Stimulated activated CD4-positive, alpha-beta T cell treated with anti-CD3 and anti-CD28 coated beads, Interleukin-15, amount 100 ng/mL, for 1 hour (primary cell): ENCODE measurements at places on chromosomes 11 and 22.

DNA sequence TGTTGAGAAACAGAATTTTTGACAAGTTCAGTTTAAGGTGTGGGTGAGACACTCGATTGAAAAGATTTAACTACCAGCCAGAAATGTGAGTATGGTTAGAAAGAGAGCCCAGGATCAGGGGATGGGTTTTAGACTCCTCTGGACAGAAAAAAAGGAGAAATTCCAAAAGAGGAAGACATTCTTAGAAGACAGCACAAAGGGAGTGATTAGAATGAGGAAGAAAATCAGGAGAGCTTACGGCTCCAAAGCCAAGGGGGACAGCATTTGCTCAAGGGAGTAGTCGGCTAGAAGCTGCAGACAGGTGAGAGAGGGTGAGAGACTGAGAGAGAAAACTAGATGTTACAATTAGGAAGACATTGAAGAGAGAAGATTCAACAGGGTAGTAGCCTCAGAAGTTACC, 166.1 kb downstream of the ADAMTS15 start:
- DNase-seq: no peak

DNA sequence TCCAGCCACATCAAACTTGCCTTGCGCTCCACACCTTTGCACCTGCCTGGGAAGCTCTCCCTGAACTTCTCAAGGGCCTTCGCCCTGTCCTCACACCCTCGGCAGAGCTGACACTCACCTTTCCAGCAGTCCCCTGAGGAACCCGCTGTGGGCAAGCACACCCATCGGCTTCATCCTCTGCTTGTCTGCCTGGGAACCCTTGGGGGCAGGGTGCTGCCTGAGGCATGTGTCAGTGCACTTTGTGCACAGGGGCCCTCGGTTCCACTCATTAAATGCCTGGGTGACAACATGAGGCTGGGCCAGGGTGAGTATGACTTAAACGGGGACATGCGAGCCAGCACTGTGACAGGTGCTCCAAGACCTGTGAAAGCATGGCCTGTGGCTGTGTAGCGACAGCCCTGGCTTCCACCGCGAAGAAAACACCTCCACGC, 2.6 kb upstream of the LRFN4 start:
- no peak for DNase-seq

DNA sequence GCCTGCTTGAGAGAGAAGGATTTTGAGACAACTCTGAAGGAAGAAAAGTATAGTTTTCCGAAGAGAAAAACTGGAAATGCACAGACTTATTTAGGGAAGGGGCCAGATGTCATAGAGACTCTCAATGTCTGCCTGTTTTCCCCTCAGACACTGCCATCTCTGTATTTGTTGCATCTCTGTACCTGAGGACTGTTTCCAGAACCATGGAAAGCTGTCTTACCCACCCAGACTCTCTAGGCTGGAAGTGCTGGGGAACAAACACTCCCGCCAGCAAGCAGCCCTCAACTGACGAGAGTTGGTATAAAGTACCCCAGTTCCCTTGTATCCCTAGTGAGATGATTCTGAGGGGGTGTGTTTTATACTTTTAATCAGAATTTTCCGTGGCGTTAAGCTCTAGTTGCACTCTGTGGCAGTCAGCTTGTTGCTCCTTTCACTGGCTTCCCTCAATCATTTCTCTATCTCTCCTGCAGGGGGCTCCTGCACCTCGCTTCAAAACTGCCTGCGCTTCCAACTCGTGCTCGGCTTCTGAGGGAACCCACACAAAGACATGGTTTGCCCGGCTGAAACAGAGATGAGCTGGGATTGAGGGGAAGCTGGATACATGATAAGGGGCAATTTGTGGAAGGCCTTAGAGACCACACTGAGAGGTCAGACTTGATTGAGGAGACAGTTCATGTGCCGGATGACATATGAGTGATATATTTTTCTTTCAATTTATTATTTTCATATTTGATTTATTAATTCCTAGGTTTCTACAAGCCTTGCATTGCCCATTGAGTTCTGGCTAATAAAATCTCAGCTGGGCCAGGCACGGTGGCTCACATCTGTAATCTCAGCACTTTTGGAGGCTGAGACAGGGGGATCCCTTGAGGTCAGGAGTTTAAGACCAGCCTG, 36.9 kb upstream of the CLPB start:
- peak; percentile 5 for DNase-seq

- DNase-seq: no peak
Observed at GRCh38 chr11:17772704-17773600, 38.4 kb downstream of the KCNC1 start.

GRCh38 chr22:49774499-49775151, 53.0 kb downstream of the BRD1 start:
- DNase-seq: no peak

DNA sequence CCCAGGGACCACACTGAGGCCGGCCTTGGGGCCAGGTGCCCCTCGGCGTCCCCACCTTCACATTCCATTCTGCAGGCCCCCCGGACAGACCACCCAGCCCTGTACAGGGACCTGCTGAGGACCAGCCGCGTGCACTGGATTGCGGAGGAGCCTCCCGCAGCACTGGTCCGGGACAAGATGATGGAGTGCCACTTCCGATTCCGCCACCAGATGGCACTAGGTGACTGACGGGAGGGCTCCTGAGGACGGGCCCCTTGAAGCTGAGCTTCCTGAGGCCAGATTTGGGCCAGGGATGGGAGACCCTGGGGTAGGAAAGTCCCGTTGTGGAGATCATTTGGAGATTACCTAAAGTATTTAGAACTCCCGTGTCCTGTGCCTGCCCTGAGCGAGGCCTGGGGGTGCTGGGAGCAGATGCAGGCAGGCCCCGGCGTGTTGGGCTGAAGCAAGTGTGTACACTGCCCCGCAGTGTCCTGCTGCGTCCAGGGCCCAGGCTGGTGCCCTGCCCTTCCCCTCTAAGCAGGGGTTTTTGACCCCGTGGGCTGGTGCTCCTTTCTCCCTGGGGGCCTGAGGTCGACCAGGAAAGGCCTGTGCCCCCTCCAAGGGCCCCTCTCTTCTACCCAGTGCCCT, 20.0 kb downstream of the TRMU start:
- peak; percentile 47 for DNase-seq

- no peak for DNase-seq
Observed at GRCh38 chr11:8814923-8815240, 96.1 kb upstream of the AKIP1 start.

- no peak for DNase-seq
Observed at GRCh38 chr11:76173663-76174062, 32.6 kb downstream of the WNT11 start.

GRCh38 chr11:95835768-95836488, 45.6 kb downstream of the CEP57 start:
- DNase-seq: peak; percentile 24

DNA sequence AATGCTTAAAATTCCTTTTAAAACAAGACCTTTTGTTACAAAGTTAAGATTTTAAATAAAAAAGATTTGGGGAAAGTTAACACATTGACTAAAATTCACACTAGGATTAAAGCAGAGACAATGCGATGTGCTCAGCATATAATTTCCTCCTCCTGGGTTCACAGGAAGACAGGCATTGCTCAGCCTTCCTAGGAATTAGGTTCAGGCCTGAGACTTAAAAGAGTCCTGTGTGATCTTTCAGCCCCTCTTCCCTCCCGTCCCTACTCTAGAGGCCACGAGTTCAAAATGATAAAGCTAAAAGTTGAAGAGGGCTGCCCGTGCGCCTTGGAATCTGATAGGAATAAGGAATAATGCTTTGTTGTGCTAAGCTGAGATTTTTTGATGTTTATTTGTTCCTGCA, 218.6 kb downstream of the KIRREL3 start:
- DNase-seq: no peak

GRCh38 chr22:30372915-30373314, 14.3 kb downstream of the RNF215 start:
- no peak for DNase-seq

DNA sequence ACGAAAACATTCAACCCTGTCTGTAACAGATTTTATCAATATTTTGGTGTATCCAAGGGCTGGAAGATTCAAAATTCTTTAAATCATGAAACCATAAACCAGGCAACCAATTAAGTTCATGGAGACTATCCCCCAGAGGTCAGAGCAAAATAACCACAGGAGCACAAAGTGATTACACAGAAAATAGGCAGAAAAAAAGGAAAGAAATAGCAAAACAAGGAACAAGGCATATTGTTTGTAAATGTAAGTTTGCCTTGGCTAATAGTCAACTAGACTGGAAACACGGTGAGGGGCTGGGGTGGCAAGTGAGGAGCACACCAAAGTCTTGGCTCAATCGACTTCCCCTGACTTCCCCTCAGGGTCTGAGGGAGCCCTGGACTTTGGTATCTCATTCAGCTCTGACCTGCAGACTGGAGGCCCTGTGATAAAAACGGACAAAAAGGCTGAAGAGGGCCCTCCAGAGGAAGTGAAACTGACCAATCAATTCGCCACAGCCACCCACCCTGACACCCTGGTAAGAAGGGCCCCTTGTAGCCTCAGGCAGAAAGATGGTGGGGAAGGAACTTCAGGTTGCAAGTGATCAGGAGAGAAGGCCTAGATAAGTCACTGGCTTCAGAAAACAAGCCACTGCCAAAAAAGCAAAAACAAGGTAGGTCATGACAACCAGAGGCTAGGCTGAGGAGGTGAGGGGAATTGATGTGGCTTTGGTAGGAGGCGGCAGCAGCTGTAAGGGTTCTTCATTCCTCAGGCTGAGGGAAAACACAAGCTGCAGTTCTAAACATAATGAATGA, 1.8 kb downstream of the SIK3 start:
- DNase-seq: no peak

DNA sequence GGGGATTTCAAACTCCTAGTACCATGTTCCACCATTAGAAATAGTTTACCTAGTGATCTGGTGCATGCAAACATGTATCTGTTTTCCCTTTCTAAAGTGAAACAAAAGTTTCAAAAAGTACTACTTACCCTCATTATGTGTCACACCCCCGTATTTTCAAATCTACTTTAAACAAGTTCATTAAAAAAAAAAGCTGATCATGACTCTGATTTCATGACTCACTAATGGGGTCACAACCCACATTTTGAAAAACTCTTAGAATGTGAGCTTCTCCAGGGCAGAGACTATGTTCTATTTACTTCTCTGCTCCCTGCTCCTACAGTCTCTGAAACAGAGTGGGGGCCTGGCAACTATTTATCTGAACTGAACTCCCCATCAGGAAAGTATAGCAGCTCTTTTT, 18.2 kb downstream of the CHRM1 start:
- DNase-seq: no peak

DNA sequence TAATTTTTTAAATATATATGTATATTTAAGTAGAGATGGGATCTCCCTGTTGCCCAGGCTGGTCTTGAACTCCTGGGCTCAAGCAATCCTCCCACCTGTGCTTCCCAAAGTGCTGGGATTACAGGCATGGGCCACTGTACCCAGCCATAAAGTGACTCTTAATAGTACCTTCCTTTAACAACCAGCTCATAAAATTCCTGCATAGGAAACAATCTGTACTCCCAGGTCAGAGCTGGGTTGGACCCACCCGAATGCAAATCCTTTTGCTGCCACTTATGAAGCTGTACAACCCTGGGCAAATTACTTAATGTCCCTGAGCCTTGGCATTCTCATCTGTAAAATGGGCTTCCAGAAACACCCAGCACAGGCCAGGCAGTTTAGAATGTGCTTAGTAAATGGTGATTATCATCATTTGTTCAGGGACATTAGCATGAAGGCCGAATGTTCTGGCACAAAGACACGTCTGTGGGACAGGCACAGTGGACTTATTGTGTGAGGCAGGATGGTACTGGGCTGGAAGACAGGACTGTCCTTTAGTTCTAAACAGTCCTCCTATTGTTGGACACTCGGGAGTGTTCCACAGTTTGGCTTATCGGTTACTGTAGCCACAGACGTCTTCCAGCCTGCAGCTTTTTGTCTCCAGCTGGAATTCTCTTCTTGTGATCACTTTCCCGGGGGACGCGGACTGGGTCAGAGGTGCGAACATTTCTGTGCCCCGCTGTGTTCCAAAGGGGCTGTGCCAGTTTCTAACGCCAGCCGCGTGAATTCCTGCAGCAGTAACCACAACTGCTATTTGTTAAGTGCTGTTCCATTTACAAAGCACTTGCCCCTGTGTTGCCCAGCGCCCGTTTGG, 6.0 kb downstream of the PDXP start:
- DNase-seq: no peak

GRCh38 chr11:78846269-78846668, 271.6 kb upstream of the NARS2 start:
- no peak for DNase-seq

- DNase-seq: no peak
Observed at GRCh38 chr11:76641905-76642304, 28.6 kb downstream of the LRRC32 start.

- no peak for DNase-seq
Observed at GRCh38 chr22:36863979-36864378, 3.2 kb downstream of the NCF4 start.
